Stromal cell of bone marrow (primary cell): ENCODE measurements at places on chromosomes 11 and 22.

DNA sequence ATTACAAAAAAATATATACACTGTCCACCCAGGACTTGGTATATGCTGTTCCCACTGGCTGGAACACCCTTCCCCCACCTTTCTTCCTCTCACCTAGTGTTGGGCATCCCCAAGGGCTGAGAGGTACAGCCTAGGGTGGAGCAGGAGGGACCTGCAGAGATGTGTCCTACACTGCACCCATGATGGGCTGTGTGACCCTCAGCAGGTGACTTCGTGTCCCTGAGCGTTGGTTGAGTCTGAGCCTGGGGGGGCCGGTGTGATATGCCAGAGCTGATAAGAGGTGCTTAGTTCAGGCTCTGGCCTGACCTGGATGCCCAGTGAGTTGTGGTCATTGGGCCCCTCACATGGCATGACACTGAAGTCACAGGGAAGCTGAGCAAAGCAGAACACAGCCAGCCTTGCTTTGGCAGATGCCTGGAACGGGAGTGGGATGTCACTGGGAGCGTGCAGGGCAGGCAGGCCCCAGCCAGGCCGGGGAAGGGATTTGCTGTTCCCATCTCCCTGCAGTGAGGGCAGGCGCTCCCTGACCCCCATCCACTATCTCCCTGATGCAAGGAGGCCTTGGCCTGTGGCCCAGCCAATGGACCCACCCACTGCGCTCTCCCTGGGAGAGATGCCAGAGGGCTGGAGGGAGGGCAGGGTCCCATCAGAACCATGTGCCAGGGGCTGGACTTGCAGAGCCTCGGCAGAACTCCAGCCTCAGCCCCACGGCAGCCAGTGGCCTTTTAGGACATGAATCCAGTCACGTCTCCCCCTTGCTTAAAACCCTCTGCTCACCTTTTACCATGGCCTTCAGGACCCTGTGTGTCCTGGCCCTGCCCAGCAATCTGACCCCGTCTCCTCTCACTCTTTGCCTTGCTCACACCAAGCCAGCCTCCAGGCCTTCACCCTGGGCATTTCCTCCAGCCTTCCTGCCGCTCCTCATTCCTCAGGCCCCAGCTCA is 138.9 kb downstream of the MN1 start:
- no peak for DNase-seq

GRCh38 chr11:44306918-44307244 is 3.1 kb downstream of the ALX4 start:
- DNase-seq = no peak

DNA sequence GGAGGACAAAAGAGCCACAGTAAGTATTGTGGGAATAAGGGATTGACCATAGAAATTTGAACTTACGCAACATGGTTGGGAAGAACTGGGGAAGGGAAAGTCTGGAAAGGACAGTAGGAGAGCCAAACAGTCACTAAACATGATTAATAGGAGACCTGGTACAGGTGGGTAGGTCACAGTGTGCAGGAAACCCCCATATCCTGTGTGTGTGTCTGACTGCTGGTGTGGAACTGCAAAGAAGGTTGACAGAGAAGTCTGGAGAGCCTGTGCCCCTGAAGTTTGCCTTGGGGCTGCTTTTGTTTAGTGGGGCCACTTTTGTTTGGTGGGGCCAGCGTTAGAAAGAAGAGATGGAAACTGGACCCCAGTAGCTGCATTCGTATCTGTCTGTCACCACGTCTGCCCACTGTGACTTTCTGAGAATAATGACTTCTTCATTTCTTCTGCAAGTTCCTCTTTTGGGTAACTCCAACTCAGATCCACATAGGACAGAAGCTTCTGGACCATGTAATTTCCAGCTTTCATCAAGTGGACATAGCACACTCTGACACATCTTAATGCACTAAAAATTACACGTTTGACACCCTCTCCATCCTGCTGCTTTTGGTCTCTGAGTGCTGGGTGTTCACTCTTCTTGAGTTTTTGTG is 126.8 kb upstream of the RAG2 start:
- DNase-seq = no peak

DNA sequence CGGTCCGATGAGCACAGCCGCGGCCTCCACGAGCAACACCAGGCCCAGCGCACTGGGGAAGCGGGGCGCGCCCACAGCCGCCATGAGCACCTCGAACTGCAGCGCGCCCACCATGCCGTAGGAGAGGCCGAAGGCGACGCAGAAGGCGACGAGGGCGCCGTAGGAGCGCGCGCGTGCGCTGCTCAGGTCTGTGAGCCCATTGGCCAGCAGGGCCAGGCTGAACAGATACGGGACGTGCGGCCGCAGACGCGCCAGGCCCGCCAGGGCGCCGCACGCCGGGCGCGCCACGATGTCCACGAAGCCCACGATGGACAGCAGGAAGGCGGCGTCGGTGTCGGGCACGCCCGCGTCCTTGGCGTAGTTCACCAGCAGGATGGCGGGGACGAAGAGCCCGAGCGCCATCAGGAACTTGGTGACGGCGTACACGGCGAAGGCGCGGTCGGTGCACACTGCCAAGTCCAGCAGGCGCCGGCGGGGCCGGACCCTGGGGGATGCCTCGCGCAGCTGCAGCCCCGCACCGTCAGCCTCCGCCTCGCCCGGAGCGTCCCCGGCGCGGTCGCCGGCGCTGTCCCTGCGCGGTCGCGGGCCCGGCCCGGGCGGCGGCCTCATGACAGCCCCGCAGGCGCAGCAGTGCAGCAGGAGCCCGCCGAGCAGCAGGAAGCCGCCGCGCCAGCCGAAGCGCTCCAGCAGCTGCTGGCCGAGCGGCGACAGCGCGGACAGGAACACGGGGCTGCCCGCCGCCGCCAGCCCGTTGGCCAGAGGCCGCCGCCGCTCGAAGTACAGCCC is 2.9 kb downstream of the SLC16A8 start:
- no peak for DNase-seq

DNA sequence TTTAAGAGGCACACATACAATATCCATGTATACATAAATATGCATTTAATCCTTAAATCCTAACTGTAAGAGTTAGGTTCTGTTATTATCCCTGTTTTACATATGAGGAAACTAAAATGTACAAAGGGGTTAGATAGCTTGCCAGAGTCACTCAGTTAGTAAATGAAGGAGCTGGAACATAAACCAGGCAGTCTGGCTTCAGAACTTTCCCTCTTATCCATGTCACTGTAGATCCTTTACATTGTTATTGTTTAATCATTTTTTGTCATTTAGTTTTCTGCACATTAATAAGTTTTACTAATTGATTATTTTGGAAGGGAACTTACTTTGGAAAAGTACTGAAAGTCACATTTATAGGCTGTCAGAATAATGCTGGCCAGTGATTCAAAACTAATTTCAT is 282.4 kb downstream of the TMEM135 start:
- no peak for DNase-seq

DNA sequence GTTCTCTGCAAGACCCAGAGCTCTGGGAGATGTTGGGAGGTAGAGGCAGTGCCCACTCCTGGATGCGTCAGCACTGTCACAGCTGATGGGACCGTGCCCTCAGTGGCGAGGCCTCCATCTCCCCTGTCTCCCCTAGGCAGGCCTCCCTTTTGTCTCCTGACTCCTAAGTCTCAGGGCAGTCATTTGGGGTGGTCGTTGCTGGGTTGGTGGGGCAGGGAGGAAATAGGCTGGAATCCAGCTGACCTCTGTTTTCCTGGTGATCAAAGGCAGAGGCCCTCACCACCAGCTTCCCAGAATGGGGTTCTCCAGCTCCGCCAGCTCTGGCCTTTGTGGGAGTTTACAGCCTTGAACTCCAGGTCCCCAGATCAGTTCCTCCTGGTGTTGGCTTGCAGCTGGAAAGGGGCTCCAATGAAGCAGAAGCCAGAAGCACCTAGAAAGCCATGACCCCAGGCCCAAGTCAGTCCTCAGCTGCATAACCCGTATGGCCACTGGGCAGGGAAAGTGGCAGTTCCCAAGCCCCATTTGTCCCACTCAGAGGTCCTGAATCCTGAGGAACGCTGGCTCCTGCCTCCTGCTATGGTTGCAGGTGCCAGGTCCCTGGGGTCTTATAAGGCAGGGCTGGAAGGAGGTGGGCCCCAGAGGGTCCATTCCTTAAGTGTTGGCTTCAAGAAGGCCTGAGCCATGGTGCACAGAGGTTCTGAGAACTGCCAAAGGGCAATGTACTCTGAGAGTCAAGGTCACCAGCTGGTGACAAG is 7.3 kb upstream of the FXYD2 start:
- DNase-seq = no peak

DNA sequence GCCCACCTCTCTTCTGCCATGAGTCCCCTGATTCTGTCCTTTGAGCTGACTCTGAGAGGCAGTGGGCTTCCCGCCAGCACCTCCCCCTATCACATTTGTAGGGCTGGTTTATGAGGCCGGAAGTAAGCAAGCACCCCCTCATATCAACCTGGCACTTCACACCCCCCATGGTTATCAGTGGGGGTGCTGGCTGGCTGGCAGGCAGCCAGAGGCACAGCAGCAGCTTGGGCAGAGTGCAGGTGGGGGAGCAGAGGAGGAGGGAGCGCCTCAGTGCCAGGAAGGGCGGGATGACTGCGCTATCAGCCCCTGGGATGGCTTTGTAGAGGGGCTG is 22.9 kb upstream of the CHRM4 start:
- no peak for DNase-seq

GRCh38 chr11:109783840-109784239 is 309.4 kb upstream of the ZC3H12C start:
- DNase-seq = no peak

DNA sequence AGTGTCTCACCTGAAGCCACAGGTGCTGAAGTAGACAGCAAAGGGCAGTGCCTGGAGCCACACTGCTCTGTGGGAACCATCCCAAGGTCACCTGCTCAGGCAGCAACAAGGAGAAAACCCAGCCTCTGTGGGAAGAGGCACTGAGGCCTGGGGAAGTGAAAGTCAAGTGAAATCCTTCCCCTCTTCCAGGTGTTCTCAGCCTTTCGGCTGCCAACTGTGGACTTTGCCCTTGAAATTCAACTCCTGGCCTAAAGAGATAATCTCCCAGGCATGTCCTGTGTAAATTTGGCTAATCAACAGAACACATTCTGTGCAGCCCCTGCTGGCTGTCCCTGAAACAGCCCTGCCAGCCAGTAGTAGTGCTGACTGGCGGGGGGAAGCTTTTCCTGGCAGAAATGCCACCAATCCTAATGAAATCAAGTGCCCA is 112.1 kb downstream of the RPL27A start:
- no peak for DNase-seq

GRCh38 chr11:34775417-34775888 is 140.7 kb downstream of the APIP start:
- DNase-seq = no peak

DNA sequence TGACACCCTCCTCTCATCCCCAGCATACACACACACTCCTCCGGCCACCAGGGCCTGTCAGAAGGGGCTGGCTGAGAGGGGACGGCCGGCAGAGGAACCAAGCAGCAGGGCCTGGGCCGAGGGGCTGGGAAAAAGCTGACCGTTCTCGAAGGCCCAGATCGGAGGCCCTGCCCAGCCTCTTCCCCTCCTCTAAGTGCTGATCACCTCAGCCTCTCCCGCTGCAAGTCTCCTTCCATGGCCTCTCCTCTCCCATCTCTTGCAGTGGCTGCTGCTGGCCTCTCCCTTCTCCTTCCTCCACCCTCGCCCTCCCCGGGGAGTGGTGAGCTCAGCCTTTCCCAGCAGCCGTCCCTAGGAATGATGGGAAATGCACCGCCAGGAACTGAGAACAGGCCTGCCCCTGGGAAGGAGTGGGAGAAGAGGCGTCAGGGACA is 39.6 kb downstream of the ARRB1 start:
- peak; percentile 91 for DNase-seq

DNA sequence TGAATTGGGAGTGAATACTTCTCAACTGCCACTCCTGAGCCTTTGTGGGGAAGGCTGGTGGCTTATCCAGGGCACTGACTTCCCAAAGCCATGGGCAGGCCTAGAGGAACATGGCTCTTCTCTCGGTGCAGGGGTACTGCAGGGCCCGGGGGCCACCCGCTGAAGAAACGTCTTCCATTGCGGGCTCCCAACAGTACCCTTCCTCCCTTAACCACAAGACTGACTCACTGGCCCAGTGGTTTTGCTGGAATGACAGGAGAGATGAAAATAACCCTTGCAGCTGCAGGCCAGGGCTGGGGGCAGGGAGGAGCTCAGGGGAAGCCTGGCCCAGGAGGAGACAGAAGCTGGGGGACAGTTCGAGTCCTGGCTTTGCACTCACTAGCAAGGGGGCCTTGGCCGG is 13.5 kb downstream of the TXN2 start:
- DNase-seq = peak; percentile 90

DNA sequence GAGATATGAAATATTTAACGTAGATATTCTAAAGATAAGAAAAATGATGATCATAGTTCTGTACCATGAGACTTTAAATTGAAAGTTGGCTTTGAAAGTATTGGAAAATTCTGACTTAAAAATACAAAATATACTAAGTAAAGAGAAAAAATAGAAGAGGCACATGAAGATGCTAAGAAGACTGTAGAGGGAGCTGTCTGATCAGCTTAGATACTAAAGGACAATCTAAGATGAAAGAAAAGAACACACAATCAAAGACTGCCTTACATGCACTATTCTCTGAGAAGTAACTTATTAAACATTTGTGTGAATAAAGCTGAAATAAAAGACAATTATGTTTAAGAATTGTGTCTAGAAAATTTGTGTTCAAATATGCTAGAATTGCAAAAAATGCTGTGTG is 55.1 kb downstream of the RBMXL2 start:
- DNase-seq = peak; percentile 6
